ENCODE measurements at places on chromosomes 12 and 14.

GRCh38 chr14:75615200-75615599, 36.8 kb downstream of the FLVCR2 start:
- DNase-seq = no peak

DNA sequence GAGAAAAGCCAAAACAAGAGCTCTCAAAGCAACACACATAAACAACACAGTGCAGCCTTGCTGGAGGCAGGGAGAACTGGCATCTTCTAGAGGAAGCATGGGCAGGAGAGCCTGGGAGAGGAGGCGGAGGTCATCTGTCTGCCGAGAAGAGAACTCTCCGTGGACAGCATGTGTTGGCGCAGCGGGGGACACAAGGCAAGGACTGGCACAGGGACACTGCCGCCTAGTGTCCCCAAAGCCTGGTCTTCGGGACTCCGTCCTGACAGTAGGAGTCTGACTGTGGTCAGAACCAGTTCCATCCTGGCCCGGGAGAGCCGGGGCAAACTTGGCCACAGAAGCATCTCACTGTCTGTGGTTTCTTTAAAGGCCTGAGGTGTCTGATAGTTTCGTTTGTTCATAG, 47.3 kb downstream of the KCNA1 start:
- DNase-seq = no peak

- no peak for DNase-seq
Measured at GRCh38 chr12:98638009-98638408, 6.6 kb downstream of the IKBIP start.

- no peak for DNase-seq
Measured at GRCh38 chr14:63460680-63461369, 82.4 kb downstream of the PPP2R5E start.

DNA sequence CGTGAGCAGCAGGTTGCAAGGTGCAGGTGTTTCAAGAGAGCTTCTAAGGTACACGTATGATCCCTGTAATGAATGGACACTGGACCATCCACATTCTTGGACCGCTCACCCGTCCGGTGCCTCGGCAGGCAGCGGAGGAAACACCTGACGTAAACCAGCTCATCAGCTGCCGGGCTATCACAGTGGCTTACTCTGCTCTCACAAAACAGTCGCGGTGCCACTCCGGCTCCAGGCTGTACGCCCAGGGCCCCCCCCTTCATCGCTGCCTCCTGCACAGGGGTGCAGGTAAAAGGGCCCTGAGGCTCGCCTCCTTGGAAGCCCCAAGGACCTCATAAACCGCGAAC, 436 bp downstream of the VPS33A start:
- DNase-seq = peak; percentile 15

All from stimulated activated CD8-positive, alpha-beta memory T cell treated with anti-CD3 and anti-CD28 coated beads, Interleukin-2, amount 100 ng/mL, for 1 hour (primary cell).